ENCODE measurements at places on chromosomes 12 and 14. TPM values are rescaled to one million over a fixed set of nuclear protein-coding genes. Genes with fewer than 3 reads are reported as not detected.

- no peak overlapping the region for H3K4me3 ChIP-seq
- DNase-seq = peak; percentile 88
- H3K4me1 ChIP-seq = peaks cover 71% of the 10 kb centered on the region
- peak overlapping the region; percentile 28 for H3K27ac ChIP-seq
- H3K27me3 ChIP-seq = no peaks in the 10 kb centered on the region
- H3K36me3 ChIP-seq = peaks cover 44% of the 10 kb centered on the region
Observed at GRCh38 chr12:53053218-53054111, 3.6 kb downstream of the TNS2 start.

DNA sequence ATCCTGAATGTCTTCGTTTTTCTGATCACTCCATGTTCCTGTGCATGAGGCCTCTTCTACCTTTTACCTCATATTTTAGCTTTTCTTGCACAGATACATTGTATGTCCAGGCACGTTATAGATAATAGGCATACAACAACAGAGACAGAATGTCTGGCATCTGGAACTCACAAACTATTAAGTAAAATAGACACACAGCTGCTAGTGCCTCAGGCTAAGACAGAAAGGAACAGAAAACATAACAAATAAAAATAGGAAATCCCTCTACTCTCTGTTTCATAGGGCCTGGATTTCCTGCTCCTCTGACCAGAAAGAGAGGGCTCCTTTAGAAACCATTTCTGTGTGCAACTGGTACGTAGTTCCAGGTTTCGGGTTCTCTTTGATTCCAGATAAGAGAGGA lies 48.6 kb downstream of the ATXN7L3B start:
- no peak overlapping the region for H3K27ac ChIP-seq
- no peaks in the 10 kb centered on the region for H3K36me3 ChIP-seq
- H3K4me3 ChIP-seq = no peak overlapping the region
- H3K27me3 ChIP-seq = no peaks in the 10 kb centered on the region
- no peaks in the 10 kb centered on the region for H3K4me1 ChIP-seq
- DNase-seq = no peak

- DNase-seq = no peak
- H3K4me1 ChIP-seq = peaks cover 16% of the 10 kb centered on the region
- H3K27ac ChIP-seq = no peak overlapping the region
- H3K4me3 ChIP-seq = no peak overlapping the region
Observed at GRCh38 chr12:25725470-25725869, 172.4 kb upstream of the LMNTD1 start.

DNA sequence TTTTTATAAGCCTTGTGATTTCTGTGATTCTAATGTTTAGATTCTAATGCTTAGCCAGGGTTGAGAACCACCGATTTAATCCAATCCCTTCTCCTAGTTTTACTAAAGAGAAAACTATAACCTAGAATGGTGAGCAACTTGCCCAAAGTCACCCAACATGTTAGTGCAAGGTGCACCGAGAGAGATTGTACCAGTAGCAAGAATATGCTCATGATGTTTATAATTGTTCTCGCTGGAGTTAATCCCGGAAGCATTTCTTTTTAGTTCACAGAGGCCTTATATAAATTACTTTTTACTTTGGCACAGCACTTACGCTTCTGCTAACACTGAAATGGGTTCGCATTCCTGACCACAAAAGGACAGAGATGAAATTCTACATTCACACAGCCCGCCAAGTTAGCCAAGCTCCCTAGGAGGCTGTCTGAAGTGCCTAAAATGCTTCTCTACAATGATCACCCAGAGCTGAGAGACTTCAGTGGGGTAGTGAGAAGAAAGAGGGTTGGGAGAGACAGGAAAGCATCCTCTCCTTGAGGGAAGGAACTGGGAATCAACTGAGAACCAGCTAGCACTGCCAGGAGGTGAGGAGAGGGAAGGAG lies 579 bp upstream of the BLOC1S1 start:
- peak overlapping the region; percentile 71 for H3K4me3 ChIP-seq
- peak; percentile 81 for DNase-seq
- no peaks in the 10 kb centered on the region for H3K36me3 ChIP-seq
- peaks cover 66% of the 10 kb centered on the region for H3K4me1 ChIP-seq

DNA sequence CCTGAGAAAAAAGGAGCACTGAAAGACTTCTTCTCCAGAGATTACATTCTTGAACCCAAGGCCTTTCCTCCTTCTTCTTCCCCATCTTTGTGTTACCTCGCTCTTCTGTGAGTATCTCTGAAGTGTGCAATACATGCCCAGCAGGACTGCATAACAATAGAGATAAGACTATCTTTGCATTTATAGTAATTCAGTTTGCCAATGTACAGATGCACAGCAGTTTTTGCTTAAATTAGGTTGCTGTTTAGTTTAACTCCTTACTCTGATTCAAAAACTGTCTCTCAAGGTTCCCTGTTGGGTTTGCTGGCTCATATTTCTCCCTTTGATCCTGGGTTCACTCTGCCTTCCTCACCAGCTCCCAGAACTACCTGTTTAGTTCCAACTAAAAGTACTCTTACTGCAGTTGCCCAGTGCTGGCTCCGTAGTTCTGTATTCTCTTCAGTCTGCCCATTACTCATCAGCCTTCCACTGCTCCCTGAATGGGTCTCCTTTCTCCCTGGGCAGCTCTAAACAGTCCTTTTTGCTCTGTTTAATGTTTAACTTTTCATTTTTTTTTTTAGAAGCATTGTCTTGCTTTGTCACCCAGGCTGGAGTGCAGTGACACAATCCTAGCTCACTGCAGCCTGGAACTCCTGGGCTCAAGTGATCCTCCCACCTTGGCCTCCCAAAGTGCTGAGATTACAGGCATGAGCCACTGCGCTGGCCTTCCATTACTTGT lies 180.6 kb upstream of the CAND1 start:
- no peak overlapping the region for H3K4me3 ChIP-seq
- no peaks in the 10 kb centered on the region for H3K27me3 ChIP-seq
- no peak for DNase-seq
- no peaks in the 10 kb centered on the region for H3K36me3 ChIP-seq
- H3K4me1 ChIP-seq = no peaks in the 10 kb centered on the region

DNA sequence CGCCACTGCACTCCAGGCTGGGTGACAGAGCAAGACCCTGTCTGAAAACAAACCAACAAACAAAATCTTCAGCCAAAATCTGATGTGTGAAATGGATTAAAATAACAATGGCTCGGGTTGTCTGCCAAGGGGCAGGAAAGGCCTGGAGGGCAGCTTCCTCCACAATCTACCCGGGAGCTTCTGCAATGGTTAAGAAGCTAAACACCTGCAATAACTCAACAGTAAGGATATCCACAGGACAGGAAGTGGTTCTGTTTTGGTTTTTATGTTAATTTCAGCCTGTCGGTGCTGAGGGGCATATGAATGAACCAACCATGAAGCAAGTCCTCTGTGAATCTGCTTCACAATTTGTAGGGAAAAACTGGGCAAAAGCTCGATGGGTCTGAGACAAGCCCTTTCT lies 34.4 kb downstream of the RAD52 start:
- H3K4me3 ChIP-seq = no peak overlapping the region
- H3K36me3 ChIP-seq = peaks cover 69% of the 10 kb centered on the region

SERPINA1 gene
- 0.29 TPM for total RNA-seq

C3AR1 gene
- total RNA-seq = 0.72 TPM

MDM2 gene
- total RNA-seq = 225 TPM
